CD4-positive, alpha-beta T cell treated with Interleukin-4 for 1 hour (primary cell): ENCODE measurements at places on chromosomes 13 and 19.

DNA sequence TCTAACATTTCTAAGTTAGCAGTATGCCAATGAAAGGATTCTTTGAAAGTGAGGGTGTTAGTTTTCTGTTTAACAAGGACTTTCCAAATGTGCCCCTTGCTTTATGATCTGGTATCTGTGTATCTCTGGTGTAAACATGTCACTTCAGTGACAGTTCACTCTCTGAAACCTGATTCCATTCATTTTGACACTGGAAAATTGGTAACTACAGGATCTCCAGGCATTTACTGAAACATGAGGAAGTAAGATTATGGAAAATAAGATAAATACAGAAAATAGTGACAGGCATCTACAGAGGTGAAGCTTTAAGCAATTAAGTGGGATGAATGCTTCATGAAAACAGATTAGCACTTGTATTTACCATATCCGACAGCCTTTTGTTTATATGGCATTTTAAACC, 101.6 kb upstream of the MYO16 start:
- no peak for DNase-seq

GRCh38 chr13:109976206-109976997, 190.0 kb upstream of the IRS2 start:
- DNase-seq: no peak

GRCh38 chr19:30784850-30785457, 412.8 kb downstream of the ZNF536 start:
- DNase-seq: peak; percentile 54

DNA sequence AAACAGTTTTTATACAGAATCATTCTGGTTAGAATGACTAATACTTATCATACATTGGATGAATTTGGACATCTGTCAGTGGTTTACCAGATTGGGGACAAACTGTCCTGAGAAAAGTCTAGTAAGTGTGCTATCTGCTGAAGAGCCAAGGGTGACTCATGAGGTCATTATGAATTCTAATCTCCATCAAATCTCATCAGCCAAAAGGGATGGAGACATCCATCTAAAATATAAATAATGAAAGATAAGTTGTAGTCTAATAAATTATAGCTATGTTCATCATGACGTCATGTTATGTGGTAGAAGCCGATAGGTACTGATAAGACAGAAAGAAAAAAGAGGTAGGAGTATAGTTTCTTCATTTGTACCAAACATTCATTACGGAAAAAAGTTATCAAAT, 804.4 kb downstream of the PCDH9 start:
- DNase-seq: no peak

GRCh38 chr19:47897861-47898260, 11.7 kb upstream of the SULT2A1 start:
- no peak for DNase-seq

GRCh38 chr19:52115526-52116053, 20.0 kb upstream of the ZNF841 start:
- no peak for DNase-seq

DNA sequence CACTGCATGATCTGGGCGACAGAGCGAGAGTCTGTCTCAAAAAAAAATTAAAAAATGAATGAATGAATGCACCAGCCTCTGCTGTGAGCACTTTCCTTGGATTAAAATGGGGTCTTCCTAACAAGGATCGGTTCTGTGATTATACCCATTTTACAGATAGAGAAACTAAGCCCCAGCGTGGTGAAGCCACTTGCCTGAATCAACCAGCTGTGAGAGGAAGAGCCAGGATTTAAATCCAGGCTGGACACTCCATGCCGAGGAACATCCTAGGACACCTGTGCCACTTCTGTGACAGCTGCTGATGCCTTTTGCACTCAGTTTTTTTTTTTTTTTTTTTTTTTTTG, 14.1 kb downstream of the TLE5 start:
- DNase-seq: no peak
